ENCODE measurements at places on chromosomes 16 and 17.

DNA sequence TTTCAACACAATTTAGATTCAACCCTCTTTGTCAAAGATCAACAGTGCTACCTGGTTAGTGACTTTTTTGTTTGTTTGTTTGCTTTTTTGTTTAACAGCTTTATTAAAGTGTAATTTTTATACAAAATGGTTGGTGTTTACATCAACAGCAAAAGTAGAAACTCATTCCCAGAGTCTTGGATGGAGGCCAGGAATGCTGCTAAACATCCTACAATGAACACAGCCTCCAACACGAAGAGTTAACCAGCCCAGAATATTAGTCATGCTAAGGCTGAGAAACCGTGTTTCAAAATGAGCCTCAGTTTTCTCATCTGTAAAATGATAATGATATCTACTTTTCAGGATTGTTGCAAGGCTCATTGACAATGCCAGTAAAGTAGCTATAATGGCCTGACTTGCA, 211.0 kb upstream of the MAF start:
- DNase-seq = no peak

- no peak for DNase-seq
Measured at GRCh38 chr17:67360880-67361279, 5.5 kb downstream of the PSMD12 start.

DNA sequence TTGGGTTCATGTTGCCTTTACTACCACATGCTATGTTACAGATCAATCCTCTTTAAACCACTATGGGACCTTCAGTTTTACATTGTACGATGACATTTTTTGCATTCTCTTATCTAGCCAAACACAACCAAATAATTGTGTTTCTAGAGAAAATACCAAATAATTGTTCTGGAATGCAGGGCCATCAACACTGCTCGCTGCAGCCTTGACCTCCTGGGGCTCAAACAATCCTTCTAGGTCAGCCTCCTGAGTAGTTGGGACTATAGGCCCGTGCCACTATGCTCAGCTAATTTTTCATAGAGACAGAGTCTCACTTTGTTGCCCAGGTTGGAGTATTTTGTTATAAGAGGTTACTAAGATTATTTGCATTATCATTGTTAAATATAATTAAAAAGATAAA, 237.5 kb upstream of the PMFBP1 start:
- no peak for DNase-seq

GRCh38 chr17:80365983-80366382, 49.0 kb upstream of the ENDOV start:
- DNase-seq = no peak

DNA sequence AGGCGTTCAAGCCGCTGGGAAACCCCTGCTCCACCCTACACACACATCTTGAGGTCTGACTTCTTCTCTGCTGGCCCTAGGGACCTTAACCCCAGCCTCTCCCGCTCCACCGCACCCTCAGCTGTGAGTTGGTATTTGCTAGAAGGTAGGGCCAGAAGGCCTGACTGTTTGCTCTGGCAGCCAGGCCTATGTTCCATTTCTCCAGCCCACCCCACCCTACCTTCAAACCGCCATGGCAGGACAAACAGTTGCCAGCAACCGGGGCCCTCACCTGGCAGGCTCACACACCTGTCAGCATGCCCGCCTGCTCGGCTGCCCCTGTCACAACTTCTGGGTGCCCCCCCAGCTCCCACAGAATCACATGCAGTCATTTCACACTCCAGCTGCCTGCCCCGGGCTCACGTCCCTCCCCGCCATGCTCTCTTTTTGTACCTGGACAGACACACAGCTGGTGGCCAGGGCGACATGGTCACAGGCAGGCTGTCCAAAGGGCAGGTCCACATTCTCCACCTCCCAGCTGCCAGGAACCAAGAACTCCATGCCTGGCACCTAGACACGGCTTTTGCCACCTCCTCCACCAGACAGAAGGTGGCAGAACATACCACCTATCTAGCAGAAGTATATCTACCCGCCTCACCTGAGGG, 2.6 kb upstream of the ATP2A3 start:
- DNase-seq = no peak

Data from NCI-H446 treated with DMSO at 0.1 percent for 48 hours (cell line).